ENCODE measurements at places on chromosomes 6 and 20. TPM values are rescaled to one million over a fixed set of nuclear protein-coding genes. Genes with fewer than 3 reads are reported as not detected.
A peak's percentile ranks its signal among the peaks of the same experiment; 100 is the strongest.

GRCh38 chr6:145315982-145316600, 419.2 kb downstream of the EPM2A start:
- no peaks in the 10 kb centered on the region for H3K36me3 ChIP-seq
- no peak overlapping the region for H3K27ac ChIP-seq
- DNase-seq: no peak
- no peaks in the 10 kb centered on the region for H3K27me3 ChIP-seq
- no peaks in the 10 kb centered on the region for H3K4me1 ChIP-seq
- H3K4me3 ChIP-seq: no peak overlapping the region

DNA sequence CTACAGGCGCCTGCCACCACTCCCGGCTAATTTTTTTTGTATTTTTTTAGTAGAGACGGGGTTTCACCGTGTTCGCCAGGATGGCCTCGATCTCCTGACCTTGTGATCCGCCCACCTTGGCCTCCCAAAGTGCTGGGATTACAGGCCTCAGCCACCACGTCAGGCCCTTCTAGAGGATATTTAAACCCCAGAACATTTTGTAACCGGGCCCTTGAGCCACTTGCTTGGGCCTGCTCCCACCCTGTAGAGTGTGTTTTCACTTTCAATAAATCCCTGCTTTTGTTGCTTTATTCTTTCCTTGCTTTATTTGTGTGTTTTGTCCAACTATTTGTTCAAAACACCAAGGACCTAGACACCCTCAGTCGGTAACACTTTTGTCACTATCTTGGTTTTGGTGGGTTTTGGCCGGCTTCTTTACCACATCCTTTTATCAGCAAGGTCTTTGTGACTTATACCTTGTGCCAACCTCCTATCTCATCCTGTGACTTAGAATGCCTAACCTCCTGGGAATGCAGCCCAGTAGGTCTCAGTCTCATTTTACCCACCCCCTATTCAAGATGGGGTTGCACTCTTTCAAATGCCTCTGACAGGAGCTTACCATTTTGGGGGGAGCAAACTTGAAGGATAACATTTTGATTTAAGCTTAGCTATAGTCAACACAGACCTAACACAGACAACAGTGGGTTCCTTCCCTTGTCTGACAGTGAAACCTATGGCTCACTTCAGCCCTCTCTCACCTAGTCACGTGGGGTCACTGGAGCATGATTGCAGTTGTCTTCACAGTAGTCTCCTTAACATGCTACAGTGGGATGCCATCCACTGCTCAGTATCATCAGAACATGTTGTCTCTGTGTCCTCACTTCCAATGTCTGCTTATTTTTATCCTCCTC, 27.9 kb upstream of the KIF6 start:
- H3K27ac ChIP-seq: no peak overlapping the region
- DNase-seq: no peak
- H3K4me3 ChIP-seq: no peak overlapping the region
- H3K36me3 ChIP-seq: no peaks in the 10 kb centered on the region

GRCh38 chr20:19435316-19435715, 222.9 kb downstream of the SLC24A3 start:
- no peak for DNase-seq
- H3K36me3 ChIP-seq: no peaks in the 10 kb centered on the region
- no peaks in the 10 kb centered on the region for H3K4me1 ChIP-seq
- no peak overlapping the region for H3K4me3 ChIP-seq
- H3K27ac ChIP-seq: no peak overlapping the region

GRCh38 chr6:49463612-49463967, 420 bp downstream of the CENPQ start:
- no peaks in the 10 kb centered on the region for H3K27me3 ChIP-seq
- peaks cover 6% of the 10 kb centered on the region for H3K36me3 ChIP-seq
- DNase-seq: no peak
- peak overlapping the region; percentile 80 for H3K4me3 ChIP-seq
- H3K4me1 ChIP-seq: peaks cover 53% of the 10 kb centered on the region

DDR1 gene
- 144 TPM for total RNA-seq

EPPIN gene
- total RNA-seq: not detected

GRCh38 chr20:62716198-62716940, 7.7 kb downstream of the NTSR1 start:
- no peak overlapping the region for H3K4me3 ChIP-seq
- DNase-seq: no peak
- H3K4me1 ChIP-seq: peaks cover 20% of the 10 kb centered on the region
- no peak overlapping the region for H3K27ac ChIP-seq
- H3K27me3 ChIP-seq: peaks cover 54% of the 10 kb centered on the region

- H3K36me3 ChIP-seq: no peaks in the 10 kb centered on the region
- H3K4me3 ChIP-seq: no peak overlapping the region
- no peak overlapping the region for H3K27ac ChIP-seq
- H3K27me3 ChIP-seq: no peaks in the 10 kb centered on the region
- H3K4me1 ChIP-seq: no peaks in the 10 kb centered on the region
Measured at GRCh38 chr20:48797850-48798747, 29.7 kb downstream of the PREX1 start.

DNA sequence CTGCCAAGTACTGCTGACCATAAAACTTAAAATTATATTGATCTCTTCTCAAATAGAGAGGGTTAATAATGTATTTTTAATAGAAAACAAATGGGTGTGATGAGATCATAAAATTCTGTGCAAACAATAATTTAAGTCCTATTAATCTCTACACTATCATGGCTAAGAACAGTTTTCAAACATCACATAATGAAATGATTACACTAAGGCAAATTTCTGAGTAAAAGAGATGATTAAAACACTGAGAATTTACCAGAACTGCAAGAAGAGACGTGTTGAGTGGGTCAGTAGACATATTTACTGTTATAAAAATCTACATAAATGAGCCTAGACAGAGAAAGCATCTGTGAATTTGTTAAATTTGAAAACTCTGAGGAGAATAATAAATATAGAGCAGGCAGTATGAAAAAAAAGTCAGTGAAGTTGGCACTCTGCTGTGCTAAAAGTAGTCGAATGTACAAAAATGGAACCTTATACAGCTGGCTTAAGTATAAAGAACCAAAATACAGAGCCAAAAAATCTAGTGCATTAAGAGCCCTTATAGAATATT, 302.6 kb upstream of the MANEA start:
- no peak for DNase-seq
- H3K4me3 ChIP-seq: no peak overlapping the region
- no peaks in the 10 kb centered on the region for H3K36me3 ChIP-seq

DNA sequence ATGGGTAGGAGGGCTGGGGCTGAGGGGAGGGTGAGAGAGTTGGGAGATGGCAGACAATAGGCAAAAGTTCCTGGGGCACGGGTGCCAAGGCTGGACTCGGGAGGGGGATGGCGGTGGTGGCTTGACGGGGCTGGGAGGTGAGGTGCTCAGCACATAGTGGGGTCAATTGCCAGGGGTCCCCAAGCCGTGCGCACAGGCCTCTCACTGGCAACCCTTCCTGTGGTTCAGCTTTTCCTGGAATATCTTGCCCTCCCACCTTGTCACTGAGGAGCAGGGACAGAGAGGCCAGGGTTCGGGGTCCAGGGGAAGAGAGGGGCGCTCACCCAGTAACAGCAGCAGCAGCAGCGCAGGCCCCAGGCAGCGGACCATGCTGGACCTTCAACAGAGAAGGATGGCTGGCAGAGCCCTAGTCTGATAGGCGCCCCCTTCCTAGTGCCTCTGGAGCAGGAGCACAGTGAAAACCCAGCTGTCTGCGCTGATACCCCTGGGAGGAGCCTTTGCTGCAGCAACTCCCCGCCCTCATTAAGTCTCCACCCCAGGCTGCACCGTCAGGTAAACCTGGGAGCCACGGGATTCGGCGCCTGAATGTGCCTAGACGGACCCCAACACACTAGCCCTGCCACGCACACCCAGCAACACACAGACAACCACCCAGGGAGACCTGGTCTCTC, at the start of gene GFRA4:
GFRA4 (minus strand) TSS at position 369 of the 671 bp plus-strand sequence; CDS start at position 369, 0 bp downstream.
- peaks cover 38% of the 10 kb centered on the region for H3K27me3 ChIP-seq
- peaks cover 22% of the 10 kb centered on the region for H3K4me1 ChIP-seq
- no peak for DNase-seq
- no peak within 1 kb of the TSS for H3K4me3 ChIP-seq
- H3K36me3 ChIP-seq: no peaks in the 10 kb centered on the region

PNLDC1 gene
- not detected for total RNA-seq

C20orf96 gene
- total RNA-seq: 3.6 TPM

- no peak overlapping the region for H3K27ac ChIP-seq
- DNase-seq: no peak
- H3K27me3 ChIP-seq: no peaks in the 10 kb centered on the region
- no peak overlapping the region for H3K4me3 ChIP-seq
Measured at GRCh38 chr6:24961852-24962251, 26.1 kb upstream of the RIPOR2 start.

DNA sequence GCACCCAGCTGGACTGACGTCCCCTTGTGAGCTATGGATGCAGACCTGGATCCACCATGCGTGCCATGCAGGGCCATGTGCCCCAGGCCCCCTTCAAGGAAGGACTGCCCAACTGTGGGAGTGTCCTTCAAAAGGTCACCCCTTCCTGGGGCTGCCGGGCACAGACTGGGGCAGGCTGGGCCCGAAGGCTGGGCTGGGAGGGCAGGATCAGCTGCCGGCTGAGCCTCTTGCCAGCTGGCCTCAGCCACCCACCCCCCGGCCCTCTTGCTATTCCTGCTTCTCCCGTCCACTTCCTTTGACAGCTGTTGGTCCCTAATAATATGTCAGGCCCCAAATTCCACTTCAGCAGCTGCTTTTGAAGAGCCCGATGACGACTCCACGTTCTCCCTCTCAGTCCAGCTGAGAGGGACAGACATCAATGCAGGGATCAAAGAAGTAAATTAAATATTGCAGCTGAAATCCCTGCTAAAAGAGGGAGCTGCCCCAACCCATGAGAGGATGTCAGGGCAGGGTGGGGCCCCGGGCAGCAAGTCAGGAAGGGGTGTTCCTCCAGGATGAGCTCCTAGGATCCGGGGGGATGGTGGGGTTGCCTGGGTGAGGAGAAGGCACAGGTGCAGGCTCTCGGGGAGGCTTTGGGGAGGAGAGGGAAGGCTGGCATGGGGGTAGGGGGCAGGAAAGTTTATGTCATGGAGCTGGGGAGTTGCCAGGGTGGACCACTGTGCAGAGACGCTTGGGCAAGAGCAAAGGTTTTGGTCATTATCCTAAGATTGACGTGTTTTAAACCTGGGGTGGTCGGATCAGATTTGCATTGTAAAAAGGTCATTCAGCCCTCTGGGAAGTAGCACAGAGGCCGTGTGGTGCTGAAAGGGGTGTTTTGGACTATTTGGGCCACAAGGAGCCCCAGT, 185.0 kb downstream of the ANKRD60 start:
- no peaks in the 10 kb centered on the region for H3K4me1 ChIP-seq
- peaks cover 15% of the 10 kb centered on the region for H3K27me3 ChIP-seq
- H3K36me3 ChIP-seq: no peaks in the 10 kb centered on the region
- H3K27ac ChIP-seq: no peak overlapping the region
- DNase-seq: no peak

DNA sequence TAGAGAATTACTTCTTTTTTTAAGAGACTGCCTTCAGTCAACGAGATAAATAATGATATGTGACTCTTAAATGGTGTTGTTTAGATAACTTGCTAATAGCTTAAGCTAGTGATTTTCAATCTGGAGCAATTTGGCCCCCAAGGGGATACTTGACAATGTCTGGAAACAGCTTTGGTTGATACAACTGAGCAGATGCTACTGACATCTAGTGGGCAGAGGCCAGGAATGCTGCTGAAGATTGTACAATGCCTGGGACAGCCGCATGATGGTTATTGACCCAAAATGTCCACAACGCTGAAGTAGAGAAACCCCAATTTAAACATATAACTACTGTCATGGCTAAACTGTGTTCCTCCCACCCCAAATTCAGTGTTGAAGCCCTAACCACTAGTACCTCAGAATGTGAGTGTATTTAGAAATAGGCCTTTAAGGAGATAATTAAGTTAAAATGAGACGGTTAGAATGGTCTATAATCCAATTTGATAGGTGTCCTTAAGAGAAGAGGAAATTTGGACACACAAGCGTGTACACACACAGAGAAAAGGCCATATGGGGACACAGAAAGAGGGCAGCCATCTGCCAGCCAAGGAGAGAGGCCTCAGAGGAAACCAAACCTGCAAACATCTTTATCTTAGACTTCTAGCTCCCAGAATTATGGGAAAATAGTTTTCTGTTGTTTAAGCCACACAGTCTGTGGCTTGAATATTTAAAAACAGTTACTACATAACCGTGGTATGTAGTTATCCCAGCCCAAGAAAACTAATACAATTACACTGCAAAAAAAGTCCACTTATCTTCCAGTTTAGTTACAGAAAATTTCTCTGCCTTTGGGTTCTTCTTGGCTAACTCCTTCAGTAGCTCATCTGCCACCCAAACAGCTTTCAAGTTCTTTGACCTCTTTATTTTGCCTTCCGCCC, 22.2 kb downstream of the RWDD2A start:
- H3K4me1 ChIP-seq: no peaks in the 10 kb centered on the region
- H3K4me3 ChIP-seq: no peak overlapping the region
- H3K36me3 ChIP-seq: peaks cover 5% of the 10 kb centered on the region
- H3K27ac ChIP-seq: no peak overlapping the region

DNA sequence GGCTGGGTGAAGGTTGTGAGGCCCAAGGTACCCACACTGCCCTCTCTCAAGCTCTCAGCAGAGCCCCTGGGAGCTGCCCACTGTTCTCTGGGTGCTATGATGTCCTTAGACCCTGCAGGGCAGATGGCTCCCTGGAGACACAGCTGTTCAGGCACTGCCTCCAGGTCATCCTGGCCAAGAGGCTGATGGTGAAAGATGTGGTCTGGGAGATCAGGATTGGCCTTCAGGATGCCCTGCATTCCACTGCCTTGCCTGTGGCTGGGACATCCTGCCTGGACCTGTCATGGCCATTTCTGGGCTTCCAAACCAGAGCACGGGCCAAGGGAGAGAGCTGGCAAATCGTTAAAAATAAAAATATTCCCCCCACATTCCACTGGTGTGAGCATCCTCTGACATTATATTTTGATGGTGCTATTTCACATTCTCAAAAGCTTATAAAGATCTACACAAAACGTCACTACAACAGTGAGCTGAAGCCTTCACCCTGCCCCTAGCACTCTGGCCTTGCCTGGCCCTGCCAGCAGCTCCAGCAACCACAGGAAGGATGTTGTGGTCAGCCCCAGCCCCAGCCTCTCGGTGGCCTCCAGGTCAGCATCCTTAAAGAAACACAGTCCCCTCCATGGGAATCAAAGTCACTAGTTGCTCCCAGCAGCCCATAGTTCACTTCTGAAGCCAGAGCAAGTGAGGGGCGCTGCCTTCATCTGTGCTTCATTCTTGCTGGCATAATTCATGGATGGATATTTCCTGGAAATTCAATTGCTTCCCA, 13.5 kb upstream of the KCNK16 start:
- H3K27ac ChIP-seq: no peak overlapping the region
- H3K4me3 ChIP-seq: no peak overlapping the region
- DNase-seq: no peak

DEFB124 gene
- total RNA-seq: not detected

GRCh38 chr20:9966966-9967365, 67.8 kb upstream of the ANKEF1 start:
- no peaks in the 10 kb centered on the region for H3K36me3 ChIP-seq
- no peaks in the 10 kb centered on the region for H3K4me1 ChIP-seq
- H3K4me3 ChIP-seq: no peak overlapping the region
- no peak overlapping the region for H3K27ac ChIP-seq
- DNase-seq: no peak

ZBTB46 gene
- 4.1 TPM for total RNA-seq

- no peaks in the 10 kb centered on the region for H3K36me3 ChIP-seq
- no peak for DNase-seq
- no peak overlapping the region for H3K4me3 ChIP-seq
- H3K27ac ChIP-seq: no peak overlapping the region
- H3K27me3 ChIP-seq: peaks cover 8% of the 10 kb centered on the region
Measured at GRCh38 chr20:59790346-59790745, 143.1 kb downstream of the SYCP2 start.

GRCh38 chr20:20210327-20210726, 157.6 kb upstream of the INSM1 start:
- H3K4me1 ChIP-seq: no peaks in the 10 kb centered on the region
- H3K36me3 ChIP-seq: no peaks in the 10 kb centered on the region
- H3K4me3 ChIP-seq: no peak overlapping the region
- H3K27ac ChIP-seq: no peak overlapping the region
- no peak for DNase-seq

SPATS1 gene
- total RNA-seq: not detected

ROS1 gene
- total RNA-seq: 0.55 TPM
